Neural crest cell (in vitro differentiated cells): ENCODE measurements at places on chromosomes 16 and 17. TPM values are rescaled to one million over a fixed set of nuclear protein-coding genes. Genes with fewer than 3 reads are reported as not detected.

The ZG16 gene
- total RNA-seq, result not detected in 2 replicates

The KCNH6 gene
- total RNA-seq, result 0.12 TPM in 1 of 2 replicates, not detected in the other

The NOTUM gene
- total RNA-seq, result 5.9 and 6.3 TPM in 2 replicates

The PYY gene
- total RNA-seq, result not detected in 2 replicates

The SCNN1G gene
- not detected in 2 replicates for total RNA-seq

The DLG4 gene
- total RNA-seq, result 49.4 and 51.4 TPM in 2 replicates

The PGAP3 gene
- 18.2 and 21.7 TPM in 2 replicates for total RNA-seq

The PPM1E gene
- 15.2 and 15.5 TPM in 2 replicates for total RNA-seq

The PSKH1 gene
- total RNA-seq, result 39.0 and 41.5 TPM in 2 replicates

The MYO1D gene
- total RNA-seq, result 9.1 and 11.9 TPM in 2 replicates

The SLC12A3 gene
- total RNA-seq, result not detected in 2 replicates

The SRCIN1 gene
- 8.4 and 8.6 TPM in 2 replicates for total RNA-seq

The TANC2 gene
- 37.8 and 39.3 TPM in 2 replicates for total RNA-seq

The CCL5 gene
- total RNA-seq, result not detected in 2 replicates

The KIF19 gene
- total RNA-seq, result 0.25 and 0.63 TPM in 2 replicates

The ACSM5 gene
- not detected in 2 replicates for total RNA-seq

The SERPINF2 gene
- total RNA-seq, result 0.19 TPM in 1 of 2 replicates, not detected in the other

The LRRC75A gene
- total RNA-seq, result 5.6 and 7.2 TPM in 2 replicates

The RAB26 gene
- 0.64 and 0.98 TPM in 2 replicates for total RNA-seq

The MPV17L gene
- 4.9 and 5.9 TPM in 2 replicates for total RNA-seq

The CCDC200 gene
- total RNA-seq, result not detected in 2 replicates
